ENCODE measurements at places on chromosomes 13 and 19.
A peak's percentile ranks its signal among the peaks of the same experiment; 100 is the strongest.

DNA sequence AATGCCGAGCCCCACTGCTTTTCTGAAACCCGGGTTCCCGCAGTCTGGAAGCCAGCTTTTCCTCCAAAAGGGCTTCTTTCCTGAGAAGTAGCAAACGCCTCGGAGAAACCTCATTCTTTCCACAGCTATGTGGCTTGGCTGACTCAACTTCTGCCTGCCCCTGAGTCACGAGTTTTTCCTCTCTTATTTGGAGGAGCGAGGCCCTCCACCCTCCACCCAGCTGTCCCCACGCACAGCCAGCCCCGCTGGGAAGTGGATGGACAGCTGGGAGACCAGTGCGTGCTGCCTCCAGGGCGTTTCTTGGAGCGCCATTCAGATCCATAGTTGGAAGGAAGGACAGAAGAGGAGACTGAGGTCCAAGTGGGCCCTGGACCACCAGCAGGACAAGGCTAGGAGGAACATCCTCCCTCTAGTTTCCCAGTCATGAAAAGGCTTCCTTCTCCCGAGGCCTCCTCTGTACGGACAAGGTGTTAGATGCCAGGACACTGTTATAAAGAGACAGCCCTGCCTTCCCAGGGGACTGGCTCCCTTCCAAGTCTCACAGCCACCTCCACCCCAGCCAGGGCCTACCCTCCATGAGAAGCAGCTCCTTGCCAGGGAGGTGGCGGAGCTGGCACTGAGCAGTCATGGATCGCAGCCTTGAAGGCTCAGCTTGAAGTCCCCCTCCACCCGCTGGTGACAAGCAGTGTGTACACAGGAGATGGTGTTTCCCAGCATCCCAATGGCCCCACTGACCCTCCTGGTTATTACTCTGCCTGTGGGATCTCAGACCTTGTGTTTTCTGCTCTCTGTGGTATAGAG is 2.5 kb upstream of the PLEKHF1 start:
- DNase-seq, result peak; percentile 87

GRCh38 chr13:49858178-49858856 is 65.8 kb upstream of the KPNA3 start:
- DNase-seq, result peak; percentile 90

DNA sequence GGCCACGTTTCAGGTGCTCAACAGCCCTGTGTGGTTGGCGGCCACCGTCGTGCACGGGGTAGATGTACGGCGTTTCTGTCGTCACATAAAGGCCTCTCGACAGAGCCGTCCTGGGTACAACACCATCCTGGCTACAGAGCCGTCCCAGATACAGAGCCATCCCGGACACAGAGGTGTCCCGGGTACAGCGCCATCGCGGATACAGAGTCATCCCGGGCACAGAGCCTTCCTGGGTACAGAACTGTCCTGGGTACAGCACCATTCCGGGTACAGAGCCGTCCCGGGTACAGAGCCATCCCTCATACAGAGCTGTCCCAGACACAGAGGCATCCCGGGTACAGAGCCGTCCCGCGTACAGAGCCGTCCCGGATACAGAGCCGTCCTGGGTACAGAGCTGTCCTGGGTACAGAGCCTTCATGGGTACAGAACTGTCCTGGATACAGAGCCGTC is 222.7 kb upstream of the SOX1 start:
- no peak for DNase-seq

DNA sequence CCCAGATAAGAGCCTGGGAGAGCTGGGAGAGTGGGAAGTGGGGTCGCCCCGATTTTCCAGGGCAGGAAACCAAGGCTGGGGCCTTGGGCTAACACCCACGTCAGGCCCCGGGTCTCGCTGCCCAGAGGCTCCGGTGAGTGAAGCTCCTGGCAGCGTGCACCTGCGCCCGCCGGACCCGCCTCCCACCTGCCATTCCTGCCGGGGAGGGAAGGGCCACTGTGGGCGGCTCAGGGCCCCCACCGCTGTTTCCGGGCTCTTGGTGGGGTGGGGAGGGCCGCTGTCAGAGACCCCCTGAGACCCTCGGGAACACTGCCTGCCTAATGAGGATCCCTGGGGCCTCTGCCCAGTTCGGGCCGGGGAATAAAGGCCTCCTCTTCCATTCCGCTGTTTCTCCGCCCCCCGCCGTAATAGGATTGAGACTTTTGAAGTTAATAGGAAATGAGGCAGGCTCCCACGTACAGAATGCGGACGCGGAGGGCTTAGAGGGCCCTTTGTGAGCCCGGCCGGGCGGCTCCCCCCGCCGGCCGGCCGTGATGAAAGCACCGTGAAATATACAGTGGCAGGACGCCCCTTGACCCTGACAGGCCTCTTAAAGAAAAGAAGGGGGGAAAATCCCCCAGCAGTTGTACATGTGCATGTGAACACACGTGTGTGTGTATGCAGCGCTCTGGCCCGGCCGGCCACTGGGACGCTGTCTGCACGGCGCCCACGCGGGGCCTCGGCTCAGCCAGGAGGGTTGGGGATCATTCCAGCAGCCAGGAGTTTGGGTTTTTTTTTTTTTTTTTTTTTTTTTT is 33.2 kb downstream of the EFNA2 start:
- no peak for DNase-seq

DNA sequence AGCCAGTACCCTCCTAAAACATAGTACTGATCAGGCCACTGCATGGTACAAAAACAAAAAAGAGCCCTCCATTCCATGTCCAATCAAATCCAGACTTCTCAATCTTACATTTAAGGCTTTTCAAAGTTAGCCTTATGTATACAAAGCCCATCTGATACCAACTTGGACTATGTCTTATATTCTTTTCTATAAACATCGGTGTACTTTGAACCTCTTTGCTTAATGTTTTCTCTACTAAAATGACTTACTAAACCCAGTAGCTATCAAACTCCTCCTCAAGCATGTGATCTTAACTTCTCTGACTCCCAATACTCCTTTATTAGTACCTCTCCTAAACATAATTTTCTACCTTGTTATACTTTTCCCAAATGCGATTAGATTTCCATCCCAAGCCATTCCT is 14.8 kb downstream of the TSC22D1 start:
- no peak for DNase-seq

DNA sequence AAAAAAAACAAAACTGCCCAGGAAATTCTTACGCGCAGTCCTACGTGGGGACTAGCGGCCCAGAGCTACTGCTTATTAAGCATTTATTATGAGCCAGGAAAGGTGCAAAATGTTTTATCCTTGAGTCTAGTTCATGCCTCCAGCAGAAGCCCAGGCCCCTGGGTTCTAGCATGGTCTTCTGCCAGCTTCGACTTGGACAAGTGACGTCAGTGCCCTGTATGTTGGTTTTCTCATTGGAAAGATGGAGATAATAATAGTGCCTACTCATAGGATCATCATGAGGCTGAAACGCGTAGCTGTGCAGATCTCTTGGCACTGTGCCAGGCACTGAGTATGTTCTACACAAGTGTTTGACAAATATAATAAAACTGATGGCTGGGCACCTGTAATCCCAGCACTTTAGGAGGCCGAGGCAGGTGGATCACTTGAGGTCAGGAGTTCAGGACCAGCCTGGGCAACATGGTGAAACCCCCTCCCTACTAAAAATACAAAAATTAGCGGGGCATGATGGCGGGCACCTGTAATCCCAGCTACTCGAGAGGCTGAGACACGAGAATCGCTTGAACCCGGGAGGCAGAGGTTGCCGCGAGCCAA is 12.4 kb upstream of the SULT2B1 start:
- DNase-seq, result peak; percentile 33

DNA sequence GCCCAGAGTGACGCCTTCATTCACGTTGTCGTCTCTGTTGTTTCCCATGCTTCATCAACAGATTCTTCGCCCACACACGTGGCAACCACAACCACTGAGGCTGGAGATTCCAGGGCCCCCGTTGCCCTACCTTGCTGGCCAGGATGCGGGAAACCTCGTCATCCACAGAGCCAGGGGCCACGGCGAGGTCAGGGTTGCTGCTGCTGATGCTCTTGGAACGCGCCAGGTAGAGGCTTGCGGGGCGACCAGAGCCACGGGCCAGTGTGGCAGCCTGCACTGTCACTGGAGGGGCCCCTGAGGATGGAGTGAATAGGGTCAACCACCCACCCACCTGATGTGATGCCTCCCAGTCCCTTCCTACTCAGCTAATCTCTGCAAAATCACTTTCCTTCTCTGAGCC is 6.3 kb upstream of the ANGPTL8 start:
- DNase-seq, result no peak

GRCh38 chr19:50836543-50837195 is 3.3 kb upstream of the KLK15 start:
- DNase-seq, result no peak

DNA sequence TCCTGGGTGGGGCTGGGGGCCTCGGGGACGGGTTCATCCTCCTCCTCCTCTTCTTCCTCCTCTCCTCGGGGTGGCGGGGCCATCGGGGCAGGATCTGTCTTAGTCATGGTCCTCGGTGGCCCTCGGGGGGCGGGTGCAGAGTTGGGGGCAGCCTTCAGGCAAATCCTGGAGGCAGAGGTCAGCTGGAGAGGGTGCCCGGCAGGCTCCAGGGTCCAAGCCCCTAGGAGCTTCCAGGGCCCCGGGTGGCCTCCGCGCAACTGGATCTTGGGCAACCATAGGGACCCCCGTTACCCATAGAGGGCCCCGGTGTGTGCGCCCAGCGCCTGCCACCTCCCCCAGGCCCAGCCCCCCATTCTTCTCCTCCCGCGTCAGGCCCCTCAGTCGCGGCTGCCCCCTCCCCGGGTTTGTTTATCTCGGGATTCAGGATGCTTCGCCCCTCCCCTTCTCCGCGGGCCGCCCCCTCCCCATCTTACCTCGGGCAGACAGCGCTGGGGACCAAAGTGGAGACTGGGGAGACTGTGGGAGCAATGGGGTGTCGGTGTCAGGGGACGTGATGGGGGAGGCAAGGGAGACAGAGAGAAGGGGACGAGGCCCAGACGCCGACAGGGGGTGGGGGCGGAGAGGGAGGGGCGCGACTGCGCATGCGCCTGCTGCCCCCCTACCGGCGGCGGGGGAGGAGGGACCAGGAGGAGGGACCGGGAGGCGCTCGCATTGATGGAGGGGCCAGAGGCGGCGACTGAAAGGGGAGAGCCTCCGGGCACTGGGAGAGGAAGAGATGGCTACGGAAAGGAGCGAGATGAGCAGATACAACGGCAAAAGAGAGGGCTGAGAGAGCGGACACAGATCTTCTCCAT is at the start of gene CLIP3:
Gene CLIP3, minus strand, starts transcription at position 623 of the 854 bp plus-strand sequence. Its CDS starts 516 bp downstream, at position 107.
- DNase-seq, result peak; percentile 63

- DNase-seq, result no peak
Measured at GRCh38 chr13:90542959-90543505, 804.5 kb upstream of the MIR17HG start.

DNA sequence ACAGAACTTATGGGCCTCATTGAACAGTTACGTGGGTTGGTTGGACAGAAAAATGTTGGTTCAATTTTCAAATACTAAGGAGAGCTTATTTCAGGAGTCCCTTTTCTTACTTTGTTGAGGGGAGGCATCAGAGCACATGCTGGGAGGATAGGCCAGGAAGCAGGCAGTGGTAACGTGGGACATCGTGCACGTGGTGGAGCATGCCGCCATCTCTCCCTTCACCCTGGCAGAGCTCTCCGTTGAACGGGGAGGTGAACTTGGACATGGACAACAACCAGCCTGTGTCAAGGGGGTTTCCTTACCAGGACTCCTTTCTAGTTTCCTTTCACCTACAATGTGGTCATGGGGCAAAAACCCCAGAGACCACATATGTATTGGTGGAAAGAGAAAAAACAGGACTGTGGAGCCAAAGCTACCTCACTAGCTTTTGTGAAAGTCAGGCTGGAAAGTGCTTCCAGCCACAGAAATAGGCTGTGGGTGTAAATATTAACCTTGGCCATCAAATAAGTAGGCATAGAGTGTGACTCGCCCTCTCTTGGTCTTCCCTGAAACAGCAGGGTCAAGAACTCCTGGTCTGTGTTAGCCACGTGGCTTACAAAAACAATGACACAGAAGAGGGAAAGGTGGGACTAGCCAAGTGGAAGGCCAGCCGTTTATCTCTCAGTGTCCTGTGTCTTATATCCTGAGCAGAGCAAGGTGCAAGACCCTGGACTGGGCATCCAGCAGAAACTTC is 14.4 kb downstream of the MICOS13 start:
- DNase-seq, result peak; percentile 65

DNA sequence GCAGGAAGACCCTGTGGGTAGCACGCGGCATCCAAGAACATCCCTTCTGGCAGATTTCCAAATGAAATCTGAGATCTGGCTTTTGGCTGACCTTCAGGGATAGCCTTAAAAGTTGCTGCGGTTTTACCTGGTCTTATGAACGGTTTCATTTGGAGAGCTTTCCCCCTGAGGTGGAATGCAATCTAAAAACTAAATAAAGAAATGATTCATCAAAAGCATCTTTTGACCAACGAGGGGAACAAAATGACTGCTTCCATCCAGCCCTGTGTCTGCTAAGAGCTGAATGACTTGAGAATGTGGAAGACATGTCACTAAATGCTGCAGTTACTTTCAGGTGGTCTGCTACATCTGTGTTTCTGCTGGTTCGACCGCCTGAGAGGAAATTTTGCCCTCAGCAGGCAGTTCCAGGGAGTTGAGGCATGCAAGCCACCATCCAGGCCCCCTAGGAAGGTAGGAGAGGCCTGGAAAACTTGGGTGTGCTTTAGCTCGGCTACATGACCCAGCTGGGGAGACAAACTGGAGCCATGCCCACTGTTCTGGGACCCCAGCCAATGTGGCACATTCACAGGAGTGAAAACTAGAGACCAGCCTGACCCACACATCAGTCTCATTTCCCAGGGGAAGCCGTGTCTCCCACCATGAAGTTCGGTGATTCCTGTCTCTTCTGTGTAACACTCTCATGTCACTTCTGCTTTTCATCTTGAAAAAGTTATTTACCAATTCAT is 175.1 kb upstream of the KL start:
- DNase-seq, result no peak

- no peak for DNase-seq
Measured at GRCh38 chr13:25351404-25351803, 20.4 kb upstream of the ATP8A2 start.

GRCh38 chr13:21934284-21934683 is 263.4 kb downstream of the FGF9 start:
- no peak for DNase-seq

DNA sequence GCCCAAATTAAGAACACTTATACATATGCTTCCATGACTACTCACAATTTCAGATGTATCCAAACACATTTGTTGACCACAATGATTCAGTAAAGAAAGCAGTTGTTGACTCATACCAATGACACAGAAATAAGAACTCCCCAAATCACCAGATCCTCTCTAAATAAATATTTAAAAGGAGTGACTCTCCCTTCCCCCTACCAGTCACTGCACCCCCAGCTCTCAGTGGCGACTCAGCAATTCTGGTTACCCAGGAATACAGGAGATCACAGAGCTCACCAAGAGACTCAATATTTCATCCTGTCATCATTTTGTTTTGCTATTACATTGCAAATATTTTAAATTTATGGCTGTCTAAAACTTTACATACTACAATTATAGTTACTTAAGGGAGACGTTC is 131.5 kb downstream of the RGCC start:
- DNase-seq, result peak; percentile 90

Measured in astrocyte of the spinal cord (primary cell).